K562 (cell line): ENCODE measurements at places on chromosomes 6 and 20. TPM values are rescaled to one million over a fixed set of nuclear protein-coding genes. Genes with fewer than 3 reads are reported as not detected.

Gene CRISP3
- polyA plus RNA-seq, result 0.21 and 0.23 TPM in 2 replicates

Gene SDCBP2
- polyA plus RNA-seq, result 1.2 and 1.3 TPM in 2 replicates

Gene TMEM151B
- not detected in 2 replicates for polyA plus RNA-seq

Gene PLCB4
- polyA plus RNA-seq, result 0.51 and 2.9 TPM in 2 replicates

Gene BACH2
- polyA plus RNA-seq, result 0.61 and 0.65 TPM in 2 replicates

Gene ZNF311
- polyA plus RNA-seq, result 7.5 and 8.3 TPM in 2 replicates

Gene WFDC5
- not detected in 2 replicates for polyA plus RNA-seq

Gene ENPP1
- 0.05 and 0.17 TPM in 2 replicates for polyA plus RNA-seq

Gene CDSN
- not detected in 2 replicates for polyA plus RNA-seq

Gene HLA-DOA
- not detected in 2 replicates for polyA plus RNA-seq

Gene TAAR1
- not detected in 2 replicates for polyA plus RNA-seq

Gene FAXC
- polyA plus RNA-seq, result 0.19 TPM in 1 of 2 replicates, not detected in the other

Gene TEAD3
- polyA plus RNA-seq, result 6.7 and 8.2 TPM in 2 replicates

Gene TSHZ2
- 0.01 TPM in 1 of 2 replicates, not detected in the other for polyA plus RNA-seq

Gene TREM1
- polyA plus RNA-seq, result not detected in 2 replicates

Gene RGS17
- not detected in 2 replicates for polyA plus RNA-seq

Gene IPCEF1
- not detected in 2 replicates for polyA plus RNA-seq

Gene HCRTR2
- polyA plus RNA-seq, result not detected in 2 replicates

Gene TBXT
- polyA plus RNA-seq, result not detected in 2 replicates

Gene RBM24
- not detected in 2 replicates for polyA plus RNA-seq

Gene ADGRF1
- not detected in 2 replicates for polyA plus RNA-seq

Gene SLC35D3
- not detected in 2 replicates for polyA plus RNA-seq

Gene ME1
- polyA plus RNA-seq, result 3.1 and 4.2 TPM in 2 replicates

Gene KIF6
- not detected in 2 replicates for polyA plus RNA-seq
